ENCODE measurements at places on chromosomes 1 and 21. TPM values are rescaled to one million over a fixed set of nuclear protein-coding genes. Genes with fewer than 3 reads are reported as not detected.

The USP33 gene
- 59.5 TPM for total RNA-seq

The LINGO4 gene
- 0.10 TPM for total RNA-seq

The RAD54L gene
- 33.0 TPM for total RNA-seq

The AKR7A3 gene
- total RNA-seq: 0.36 TPM

The OR2AK2 gene
- total RNA-seq: not detected

The SLC16A4 gene
- total RNA-seq: 0.55 TPM

Data from activated naive CD4-positive, alpha-beta T cell treated with anti-CD3 and anti-CD28 coated beads, Interleukin-2, amount 10 ng/mL, durations not matched to agents 5 hours and 36 hours (primary cell).